ENCODE measurements at places on chromosomes 7 and 10.

DNA sequence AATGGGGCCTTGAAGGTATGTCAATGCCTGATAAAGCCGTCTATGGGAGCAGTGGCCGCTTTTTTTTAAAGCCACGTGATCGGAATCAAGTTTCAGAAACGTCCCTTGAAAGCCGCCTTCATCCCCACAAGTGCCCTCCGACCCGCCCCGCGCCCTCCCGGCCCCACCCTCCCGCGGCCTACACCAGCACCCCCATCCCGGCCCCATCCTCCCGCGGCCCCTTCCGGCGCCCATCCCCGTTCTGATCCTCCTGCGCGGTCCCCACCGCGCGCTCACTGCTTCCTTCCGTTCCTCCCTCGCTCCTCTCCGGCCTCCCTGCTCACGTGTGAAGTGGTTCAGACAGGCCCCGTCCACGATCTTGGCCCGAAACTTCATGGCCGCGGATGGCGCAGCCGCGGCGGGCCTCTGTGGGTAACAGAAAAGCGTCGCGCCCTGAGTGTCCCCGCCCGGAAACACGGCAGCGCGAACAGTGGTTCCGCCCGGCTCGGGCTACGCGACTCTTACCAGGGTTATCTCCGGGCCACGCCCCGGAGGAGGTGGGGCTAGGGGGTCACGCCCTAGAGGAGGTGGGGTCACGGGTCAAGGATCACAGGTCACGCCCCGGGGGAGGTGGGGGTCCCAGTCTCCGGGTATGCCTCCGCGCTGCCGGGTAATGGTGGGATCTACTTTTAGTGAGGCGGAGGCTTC, at the start of gene HUS1:
Gene HUS1 (minus strand): TSS at position 471 of the 687 bp plus-strand sequence. CDS start 96 bp downstream, at position 375.
- peak; percentile 75 for DNase-seq

DNA sequence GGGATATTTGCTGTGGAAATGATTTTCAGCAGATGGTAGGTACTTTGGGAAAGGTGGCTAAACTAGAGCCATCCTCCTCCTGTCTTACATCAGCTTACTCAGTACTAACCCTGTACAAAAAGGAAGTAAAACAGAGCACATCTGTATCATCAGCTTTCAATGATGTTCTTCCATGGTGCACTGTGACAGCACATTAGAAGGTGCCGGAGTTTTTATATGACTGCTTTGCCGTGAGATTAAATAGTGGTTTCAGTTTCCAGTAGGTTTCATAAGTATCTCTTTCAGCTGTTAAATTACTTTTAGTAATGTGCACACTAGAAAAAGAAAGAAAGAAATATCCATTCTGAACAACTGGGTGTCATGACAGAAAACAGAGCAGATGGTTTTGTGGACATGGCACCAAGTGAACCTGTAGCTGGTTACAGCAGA, 86.5 kb downstream of the ARID5B start:
- no peak for DNase-seq

- no peak for DNase-seq
Observed at GRCh38 chr7:158344706-158345300, 242.8 kb downstream of the PTPRN2 start.

GRCh38 chr10:75295868-75296441, 60.2 kb upstream of the COMTD1 start:
- no peak for DNase-seq

DNA sequence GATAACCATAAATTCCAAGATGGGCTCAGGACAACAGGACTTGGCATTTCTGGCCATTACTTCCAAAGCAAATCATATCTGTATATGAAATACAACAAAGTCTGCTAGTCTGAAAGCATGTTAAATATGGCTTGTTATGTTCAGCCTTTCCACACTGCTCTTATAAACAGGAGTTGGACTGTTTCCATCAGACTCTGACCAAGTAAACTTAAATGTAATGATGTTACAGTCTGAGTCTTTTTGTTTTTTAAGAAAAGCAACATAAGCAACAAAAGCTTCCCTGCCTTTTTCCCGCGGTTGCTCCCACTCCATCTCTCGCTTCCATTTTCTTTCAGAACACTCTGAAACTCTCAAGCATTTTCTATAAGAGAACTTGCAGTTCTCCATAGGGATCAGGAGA, 8.1 kb upstream of the CDCA7L start:
- DNase-seq: no peak

DNA sequence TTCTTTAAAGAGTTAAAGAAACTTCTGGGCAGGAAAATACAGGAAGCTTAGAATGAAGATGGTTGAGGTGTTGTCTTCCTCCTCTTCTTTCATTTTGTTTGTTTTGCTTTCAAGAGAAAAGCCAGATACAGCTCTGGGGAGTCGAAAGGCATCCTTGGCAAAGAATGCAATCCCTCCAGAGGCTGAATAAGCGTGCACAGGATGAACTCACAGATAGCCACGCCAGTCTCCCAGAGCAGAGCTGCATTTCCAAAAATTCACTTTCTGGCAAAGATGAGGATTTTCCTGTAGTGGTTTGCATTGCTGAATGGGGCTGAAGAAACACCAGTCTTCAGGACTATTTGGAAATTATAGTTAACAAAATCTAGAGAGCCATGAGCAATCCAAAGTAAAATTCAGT, 336.4 kb downstream of the NRG3 start:
- no peak for DNase-seq

DNA sequence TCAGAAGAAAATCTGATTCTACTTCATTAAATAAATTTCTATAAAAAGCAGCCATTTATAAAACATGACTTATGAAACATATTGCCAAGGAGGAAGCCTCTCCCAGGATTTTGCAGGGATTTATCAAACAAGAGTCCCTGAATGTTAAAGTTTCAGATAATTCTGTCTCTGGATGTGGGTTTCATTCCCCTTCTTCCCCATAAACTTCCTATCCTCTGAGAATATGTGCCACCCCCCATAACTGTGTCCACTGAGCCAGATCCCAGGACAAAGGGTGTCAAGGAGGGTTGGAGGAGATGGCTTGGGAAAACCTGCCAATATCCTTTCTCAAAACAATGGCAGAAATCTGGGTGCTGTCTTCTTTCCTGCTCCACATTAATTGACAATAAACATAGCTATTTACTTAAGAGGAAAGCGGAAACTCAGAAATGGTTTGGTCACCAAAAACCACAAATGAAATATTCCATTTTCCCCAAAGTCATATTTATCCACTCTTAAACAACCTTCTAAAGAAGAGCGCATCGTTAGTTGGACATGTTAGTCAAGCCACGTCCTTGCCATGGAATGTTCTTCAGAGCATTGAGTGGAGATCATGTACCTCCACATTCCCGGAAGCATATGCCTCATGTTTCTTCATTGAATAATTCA, 54.3 kb upstream of the AKR1E2 start:
- no peak for DNase-seq

DNA sequence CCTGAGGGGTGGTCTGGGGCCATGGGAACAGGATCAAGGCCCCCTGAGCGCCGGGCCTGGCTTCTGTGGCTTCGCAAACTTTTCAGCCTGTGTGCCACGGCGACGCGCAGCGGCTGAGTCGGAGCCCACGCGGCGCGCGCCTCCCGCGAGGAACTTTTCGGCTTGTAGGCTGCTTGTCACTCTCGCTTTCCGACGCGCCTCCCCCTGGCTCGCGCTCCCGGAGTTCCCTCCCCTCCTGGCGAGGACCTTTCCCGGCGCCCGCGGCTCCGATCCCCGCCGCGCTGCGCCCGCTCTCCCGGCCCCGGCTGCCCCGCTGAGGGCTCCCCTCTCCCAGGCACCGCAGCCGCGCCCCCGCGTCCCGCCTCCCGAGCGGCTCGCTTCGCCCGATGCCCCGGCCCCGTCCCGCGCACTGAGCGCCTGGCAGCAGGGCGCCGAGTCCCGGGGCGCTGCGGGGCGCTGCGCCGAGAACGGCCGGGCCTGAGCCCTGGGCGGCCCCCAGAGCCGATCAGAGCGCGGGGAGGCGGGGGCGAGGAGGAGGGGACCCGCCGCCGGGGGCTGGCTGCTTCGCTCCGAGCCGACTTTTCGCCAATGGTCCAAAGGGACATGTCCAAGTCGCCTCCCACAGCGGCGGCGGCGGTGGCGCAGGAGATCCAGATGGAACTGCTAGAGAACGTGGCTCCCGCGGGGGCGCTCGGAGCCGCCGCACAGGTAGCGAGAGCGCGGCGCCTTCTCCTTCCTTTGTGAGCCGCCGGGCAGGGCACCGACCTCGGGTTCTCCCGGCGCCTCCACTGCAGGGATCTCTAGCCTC, at the start of gene CACNB2:
Gene CACNB2 (plus strand): TSS at position 276 of the 808 bp plus-strand sequence.
- no peak for DNase-seq

GRCh38 chr7:922334-923107, 32.0 kb downstream of the ADAP1 start:
- DNase-seq: no peak

- DNase-seq: no peak
Observed at GRCh38 chr7:139829775-139830117, 682 bp downstream of the TBXAS1 start.

GRCh38 chr7:16740996-16741395, 12.6 kb upstream of the TSPAN13 start:
- no peak for DNase-seq

DNA sequence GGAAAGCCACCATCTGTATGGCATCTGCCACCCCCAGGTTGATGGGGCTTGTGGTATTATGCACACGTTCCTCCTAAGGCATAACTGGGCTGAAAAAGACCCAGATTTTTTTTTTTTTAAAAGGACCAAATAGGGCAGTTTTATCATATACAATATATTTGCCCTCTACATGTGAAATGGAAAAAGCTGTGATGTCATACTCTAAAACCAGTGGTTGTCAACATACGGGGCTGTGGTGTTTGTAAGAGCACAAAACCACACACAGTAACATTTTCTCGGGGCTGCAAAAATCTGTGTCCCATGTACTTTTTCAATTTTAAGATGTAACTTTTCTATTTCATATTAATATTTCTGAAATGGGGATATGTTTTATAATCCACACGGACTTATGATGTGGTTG, 34.9 kb downstream of the FAM171A1 start:
- no peak for DNase-seq

DNA sequence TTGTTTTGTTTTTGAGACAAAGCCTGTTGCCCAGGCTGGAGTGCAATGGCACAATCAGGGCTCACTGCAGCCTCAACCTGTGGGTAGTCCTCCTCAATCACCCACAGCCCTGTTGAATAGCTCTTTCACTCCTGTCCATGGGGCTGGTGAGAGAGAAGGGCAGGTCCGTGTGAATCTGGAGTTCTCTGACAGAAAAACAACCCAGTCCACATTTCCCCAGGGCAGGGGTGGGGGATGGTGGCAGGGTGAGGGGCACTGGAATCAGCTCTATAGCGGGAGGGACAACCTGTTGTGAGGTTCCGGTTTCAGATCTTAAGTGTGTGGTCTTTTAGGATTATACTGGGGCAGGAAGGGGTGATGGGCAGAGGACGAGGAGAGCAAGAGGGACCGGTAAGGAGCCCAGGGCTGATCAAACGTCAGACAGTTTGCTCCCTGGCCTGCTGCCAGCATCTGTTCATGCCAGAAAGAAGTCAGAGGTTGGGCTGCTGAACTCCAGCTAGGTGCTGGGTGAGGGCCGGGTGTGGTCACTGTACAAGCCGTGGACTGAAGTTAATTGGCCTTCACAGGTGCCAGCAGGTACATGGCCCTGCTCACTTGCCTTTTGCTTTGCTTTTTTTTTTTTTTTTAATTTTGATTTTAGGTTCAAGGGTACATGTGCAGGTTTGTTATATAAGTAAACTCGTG, 33.2 kb upstream of the MKRN1 start:
- DNase-seq: no peak

GRCh38 chr7:85081392-85081791, 105.5 kb downstream of the SEMA3D start:
- no peak for DNase-seq

GRCh38 chr10:79292891-79293746, 54.1 kb upstream of the PPIF start:
- DNase-seq: no peak

DNA sequence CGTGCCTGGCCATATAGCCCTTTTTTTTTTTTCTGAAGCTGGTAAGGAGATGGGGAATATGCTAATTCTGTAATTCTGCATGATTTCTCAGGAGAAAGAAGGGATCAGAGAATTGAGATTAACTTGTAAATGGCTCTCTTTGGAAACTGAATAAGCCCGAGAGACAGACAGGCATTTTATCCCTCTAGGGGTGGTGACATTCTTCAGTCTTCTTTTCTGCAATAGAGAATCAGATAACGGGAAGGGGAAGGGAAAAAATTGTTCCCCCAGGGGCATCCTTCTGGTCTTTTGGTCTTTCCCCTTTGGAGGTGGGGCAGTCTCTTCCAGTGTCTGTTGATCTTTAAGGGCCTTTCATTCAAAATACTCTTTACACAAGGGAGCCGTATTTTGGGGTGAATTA, 34.2 kb downstream of the HK1 start:
- no peak for DNase-seq

DNA sequence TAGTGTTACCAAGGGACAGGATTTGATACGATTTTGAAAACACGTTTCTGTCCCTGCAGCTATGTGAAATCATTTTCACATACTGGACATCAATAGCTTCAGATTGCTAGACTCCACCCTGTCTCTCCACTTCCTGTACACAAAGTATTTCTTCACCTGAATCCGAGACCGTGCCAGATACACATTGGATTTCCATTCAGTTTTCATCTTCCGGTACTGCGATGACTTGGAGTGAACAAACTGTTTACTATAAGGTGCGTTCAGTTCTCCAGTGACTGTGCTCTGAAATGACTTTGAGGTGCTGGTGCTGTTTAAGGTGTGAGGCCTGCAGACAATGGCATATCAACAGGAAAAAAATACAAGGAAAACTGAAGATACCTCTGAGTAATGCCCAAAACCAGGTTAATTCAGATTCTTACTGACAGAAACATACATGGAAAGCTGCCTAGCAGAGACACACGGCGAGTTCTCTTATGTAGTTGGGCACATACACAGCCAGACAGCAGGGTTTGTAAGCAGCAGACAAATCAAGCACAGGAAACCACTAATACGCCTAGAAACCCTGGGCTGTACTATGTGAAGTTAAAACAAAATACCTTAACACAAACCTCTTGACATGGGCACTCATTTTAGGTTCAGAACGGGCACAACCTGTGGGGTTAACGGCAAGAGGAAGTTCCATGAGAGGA, 119.2 kb downstream of the GALNT11 start:
- DNase-seq: no peak

DNA sequence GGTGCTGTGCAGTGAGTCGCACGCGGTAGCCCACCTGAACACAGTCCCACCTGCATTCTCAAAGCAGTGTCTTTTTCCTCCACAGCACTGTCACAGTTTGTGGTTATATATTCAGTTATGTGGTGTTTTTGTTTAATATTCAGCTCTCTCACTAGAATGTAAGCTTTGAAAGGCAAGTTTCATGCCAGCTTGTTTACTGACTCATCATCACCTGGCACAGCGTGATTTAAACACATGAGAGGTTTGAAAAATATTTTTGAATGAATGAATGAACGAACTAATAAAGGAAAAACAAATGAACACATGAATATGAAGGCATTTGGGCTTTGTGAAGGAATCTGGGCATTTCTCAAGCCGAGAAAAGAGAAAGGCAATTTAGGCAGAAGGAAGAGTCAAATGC, 51.9 kb upstream of the TM9SF3 start:
- no peak for DNase-seq

DNA sequence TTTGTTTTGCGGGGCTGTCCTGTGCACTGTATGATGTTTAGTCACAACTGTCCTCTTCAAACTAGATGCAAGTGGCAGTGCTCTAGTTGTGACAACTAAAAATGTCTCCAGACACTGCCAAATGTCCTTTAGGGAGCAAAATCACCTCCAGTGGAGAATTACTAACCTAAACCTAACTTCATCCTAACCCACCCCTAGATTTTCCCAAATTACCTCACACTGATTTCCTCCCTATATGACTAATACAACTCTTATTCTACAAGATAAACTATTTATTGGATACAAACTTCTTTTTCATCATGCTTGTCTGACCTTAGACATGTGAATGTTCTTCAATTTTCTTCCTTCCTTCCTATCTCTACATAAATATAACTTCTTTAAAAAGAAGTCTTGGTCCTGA, 26.4 kb downstream of the PNPLA8 start:
- no peak for DNase-seq

- DNase-seq: no peak
Observed at GRCh38 chr7:80902019-80902418, 16.8 kb downstream of the SEMA3C start.

Data from NCI-H187 treated with DMSO at 0.1 percent for 48 hours (cell line).